Stimulated activated effector memory CD8-positive, alpha-beta T cell treated with anti-CD3 and anti-CD28 coated beads, Interleukin-12 subunit alpha, Interleukin-12 subunit beta, amount 100 ng/mL, for 72 hours (primary cell): ENCODE measurements at places on chromosomes 6 and 20.

DNA sequence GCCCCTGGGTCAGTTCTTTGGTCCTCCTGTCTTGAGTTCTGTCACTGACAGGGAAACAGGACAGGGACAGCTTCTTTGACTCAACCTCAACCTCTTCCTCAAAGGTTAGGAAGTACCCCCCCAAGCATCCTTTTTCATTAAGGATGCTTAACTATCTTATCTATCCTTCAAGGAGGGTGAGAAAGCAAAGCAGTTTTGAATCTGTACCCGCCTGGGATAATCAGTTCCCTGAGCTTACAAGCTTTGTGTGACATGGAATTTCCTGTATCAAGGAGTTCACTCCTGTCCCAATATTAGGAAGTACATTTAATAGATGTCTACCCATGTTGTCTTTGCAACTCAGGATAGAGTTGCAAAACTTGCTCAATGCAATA is 31.1 kb upstream of the PIM1 start:
- no peak for DNase-seq

GRCh38 chr20:33463332-33464101 is 20.0 kb upstream of the SNTA1 start:
- no peak for DNase-seq

GRCh38 chr20:4605166-4605565 is 116.5 kb upstream of the PRND start:
- no peak for DNase-seq

GRCh38 chr6:32113386-32114352 is 4.5 kb upstream of the TNXB start:
- DNase-seq: no peak

DNA sequence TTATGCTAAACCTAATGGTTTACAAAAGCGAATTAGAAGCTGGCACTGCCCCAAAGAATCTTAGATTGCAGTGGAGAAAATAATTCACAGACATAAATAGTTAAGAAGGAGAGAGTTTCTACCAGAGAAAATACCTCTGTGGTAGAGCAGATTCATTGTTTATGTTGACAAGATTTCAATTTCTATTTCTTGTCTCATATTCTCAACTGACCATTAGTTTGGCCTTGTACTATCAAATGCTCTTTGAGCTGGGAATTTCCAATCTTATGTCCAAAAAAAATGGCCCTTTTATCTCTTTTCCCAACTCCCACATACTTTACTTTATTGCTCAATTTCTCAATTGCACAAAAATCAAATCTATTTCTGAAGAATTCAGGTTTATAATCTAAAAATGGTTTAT is 804.1 kb upstream of the CITED2 start:
- no peak for DNase-seq

GRCh38 chr20:45732199-45732598 is 10.1 kb downstream of the SPINT4 start:
- DNase-seq: no peak

GRCh38 chr6:165692106-165692653 is 29.1 kb upstream of the PDE10A start:
- DNase-seq: no peak

DNA sequence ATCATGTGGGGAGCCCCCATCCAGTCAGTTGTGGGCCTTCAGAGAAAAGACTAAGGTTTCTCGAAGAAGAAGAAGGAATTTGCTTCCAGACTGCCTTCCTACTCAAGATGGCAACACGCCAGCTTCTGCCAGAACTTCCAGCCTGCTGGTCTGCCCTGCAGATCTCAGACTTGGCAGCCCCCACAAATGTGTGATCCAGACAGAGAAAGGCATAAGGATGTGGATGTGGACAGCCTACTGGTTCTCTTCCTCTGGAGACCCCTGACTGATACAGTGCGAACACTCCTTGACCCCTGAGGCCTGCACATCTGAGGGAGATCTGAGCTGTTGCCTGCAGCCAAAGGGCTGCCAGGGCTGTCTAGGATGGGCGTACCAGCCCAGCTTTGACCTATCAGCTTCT is 8.6 kb downstream of the GABRR1 start:
- DNase-seq: no peak

DNA sequence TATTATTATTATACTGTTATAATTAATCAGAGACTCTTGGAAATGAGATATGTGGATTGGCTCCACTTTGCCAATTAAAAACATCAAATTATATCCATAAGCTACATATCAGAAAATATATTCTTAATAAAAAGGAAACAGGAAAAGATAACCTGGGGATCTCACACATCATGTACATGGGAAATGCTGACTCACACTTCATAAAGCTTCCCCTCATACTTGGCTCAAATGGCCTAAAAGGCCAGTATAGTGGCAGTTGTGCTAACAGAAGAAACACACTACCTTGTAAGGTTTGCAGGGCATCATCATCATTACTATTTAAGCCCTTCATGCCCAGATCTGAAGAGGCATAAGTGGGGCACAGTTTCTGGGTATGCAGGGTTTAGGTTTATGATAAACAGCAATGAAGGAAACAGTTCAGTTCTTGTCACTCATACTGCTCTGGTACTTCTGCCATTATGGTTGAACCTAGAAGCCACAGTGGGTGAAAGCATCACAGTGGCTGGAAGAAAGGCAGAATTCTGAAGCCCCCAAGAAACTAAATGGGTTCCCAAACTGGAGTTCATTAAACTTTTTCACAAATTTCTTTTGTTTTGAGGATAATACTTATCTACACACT is 60.6 kb downstream of the BTBD9 start:
- DNase-seq: no peak

DNA sequence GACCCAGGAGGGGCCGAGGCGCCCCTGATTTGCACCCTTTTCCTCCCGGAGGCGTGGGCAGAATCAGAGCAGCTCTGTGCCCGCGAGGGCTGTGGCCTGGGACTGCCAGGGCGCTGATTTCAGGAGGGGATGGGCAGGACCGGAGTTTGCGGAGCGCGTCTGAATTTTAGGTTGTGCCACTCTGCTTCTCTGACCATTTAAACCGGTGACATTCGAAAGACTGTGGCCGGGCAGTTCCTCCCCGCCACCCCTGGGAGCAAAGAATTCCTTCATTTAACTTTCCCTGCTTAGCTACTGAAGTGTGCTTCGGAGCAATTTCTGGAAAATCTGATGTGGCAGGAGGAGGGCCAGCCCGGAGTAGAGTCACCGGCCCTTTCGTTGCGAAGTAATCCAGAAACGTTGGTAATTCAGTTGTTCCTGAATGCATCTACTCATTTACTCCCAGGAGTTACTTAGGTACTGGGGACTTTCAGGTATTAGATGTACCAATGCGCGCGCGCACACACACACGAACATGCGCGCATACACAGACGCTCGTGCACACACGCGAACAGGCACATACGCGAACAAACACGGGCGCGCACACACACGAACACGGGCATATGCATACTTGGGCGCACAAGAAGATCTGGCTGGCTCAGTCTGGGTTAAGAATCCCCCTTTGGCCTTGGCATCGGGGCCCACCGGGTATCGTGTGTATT is 568 bp downstream of the CCDC170 start:
- no peak for DNase-seq

- DNase-seq: no peak
Observed at GRCh38 chr20:50471231-50471630, 39.0 kb upstream of the PTPN1 start.

DNA sequence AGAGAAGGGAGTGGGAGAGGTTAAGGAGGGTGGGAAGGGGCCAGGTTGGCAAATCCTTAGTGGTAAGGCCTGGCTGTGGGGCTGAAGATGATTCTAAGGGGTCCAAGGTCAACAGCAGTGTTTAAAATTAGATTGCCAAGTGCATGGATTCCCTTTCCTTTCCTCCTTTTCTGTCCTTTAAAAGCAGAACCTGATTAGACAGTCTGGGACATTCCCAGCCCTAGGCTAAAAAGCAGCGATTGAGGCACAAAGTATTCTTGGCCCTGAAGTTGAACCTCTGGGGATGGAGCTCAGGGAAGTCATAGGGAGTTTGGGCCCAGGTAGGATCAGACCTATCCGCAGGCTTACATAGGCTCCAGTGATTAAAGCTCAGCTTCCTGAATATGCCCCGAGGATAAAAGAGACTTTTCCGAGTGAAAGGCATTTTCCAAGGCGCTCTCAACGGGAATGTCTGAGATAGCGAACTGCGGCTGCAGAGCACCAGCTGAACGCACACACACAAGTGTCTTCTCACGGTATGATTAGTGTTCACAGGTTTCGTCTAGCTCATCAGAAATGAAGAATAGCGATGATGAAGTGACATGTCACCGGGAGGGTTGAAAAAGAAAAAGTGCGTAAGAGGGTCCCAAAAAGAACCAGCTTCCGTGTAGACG is 787 bp upstream of the CARMIL1 start:
- DNase-seq: no peak

DNA sequence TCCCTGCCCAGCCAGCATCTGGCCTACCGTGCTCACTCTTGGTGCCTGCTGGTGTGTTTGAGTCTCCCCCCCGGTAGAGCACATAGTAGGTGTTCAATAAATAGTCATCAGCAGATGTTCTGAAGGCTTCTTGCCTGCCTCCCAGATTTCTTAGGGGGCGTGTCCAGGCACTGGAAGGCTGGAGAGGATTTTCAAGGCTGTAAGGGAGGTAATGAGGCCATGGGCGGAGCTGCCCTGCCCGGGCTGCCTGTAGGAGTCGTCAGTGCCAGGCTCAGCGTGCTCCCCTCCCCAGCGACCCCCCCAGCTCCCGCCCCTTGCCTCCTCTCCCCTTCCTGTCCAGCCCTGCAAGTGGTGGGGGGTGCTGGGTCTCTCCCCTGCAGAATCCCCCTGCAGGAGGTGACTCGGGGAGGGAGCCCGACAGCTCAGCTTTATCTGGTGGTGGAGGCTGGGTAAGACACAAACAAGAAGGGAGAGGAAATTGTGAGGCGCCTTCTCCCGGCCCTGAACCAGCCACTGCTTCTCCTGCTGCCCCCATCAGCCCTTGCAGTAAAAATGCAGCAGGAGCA is 55.9 kb downstream of the BCAS4 start:
- DNase-seq: no peak

- DNase-seq: peak; percentile 67
Observed at GRCh38 chr20:2693286-2694007, 867 bp downstream of the EBF4 start.

DNA sequence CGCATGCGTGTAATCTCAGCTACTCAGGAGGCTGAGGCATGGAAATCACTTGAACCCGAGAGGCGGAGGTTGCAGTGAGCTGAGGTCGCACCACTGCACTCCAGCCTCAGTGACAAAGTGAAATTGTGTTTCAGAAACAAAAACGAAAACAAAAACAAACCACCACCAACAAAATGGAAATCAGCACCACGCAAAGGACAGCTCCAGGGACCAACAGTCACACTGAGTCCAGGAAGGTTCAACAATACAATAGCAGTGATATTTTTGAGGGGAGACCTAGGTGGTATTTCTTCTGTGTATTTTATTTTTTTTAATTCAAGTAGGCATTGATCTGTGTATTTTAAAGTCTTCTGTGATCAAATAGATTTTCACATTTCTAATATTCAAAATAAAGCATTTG is 9.8 kb downstream of the HLA-F start:
- DNase-seq: peak; percentile 26

DNA sequence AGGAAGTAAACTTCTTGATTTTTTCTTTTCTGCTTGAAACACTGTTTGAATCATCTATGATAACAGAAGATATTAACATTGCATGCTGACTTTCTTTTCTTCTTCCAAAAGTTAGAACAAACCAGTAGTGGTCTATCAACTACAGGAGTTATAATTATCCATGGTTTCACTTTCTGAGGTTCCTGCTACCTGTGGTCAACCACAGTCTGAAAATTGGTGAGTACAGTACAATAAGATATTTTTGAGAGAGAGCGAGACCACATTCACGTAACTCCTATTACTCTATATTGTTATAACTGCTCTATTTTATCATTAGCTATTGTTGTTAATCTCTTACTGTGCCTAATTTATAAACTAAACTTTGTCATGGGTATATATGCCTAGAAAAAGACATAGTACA is 86.1 kb downstream of the MAP7 start:
- no peak for DNase-seq

GRCh38 chr6:143369971-143370370 is 80.5 kb downstream of the ADAT2 start:
- DNase-seq: no peak

GRCh38 chr6:31899215-31899614 is 1.7 kb upstream of the EHMT2 start:
- DNase-seq: no peak

DNA sequence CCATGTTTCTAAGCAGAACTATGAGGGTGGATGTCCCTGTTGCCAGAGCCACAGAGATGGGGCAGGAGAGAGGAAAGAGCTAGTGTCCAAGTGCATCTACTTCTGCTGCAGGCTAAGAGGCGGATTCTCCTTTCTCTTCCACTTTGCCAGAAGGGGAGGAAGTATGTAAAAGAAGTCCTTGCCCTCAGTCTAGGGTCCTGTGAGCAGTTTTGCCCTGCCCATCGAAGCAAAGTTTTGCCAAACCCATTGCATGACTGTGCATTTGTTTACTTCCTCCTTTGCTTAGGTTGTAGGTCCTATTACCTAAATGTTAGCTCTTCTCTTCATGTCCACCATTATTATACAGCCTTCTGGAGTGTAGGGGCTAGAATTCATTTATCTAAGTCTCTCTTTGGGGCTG is 106.2 kb upstream of the ARMC2 start:
- DNase-seq: no peak

DNA sequence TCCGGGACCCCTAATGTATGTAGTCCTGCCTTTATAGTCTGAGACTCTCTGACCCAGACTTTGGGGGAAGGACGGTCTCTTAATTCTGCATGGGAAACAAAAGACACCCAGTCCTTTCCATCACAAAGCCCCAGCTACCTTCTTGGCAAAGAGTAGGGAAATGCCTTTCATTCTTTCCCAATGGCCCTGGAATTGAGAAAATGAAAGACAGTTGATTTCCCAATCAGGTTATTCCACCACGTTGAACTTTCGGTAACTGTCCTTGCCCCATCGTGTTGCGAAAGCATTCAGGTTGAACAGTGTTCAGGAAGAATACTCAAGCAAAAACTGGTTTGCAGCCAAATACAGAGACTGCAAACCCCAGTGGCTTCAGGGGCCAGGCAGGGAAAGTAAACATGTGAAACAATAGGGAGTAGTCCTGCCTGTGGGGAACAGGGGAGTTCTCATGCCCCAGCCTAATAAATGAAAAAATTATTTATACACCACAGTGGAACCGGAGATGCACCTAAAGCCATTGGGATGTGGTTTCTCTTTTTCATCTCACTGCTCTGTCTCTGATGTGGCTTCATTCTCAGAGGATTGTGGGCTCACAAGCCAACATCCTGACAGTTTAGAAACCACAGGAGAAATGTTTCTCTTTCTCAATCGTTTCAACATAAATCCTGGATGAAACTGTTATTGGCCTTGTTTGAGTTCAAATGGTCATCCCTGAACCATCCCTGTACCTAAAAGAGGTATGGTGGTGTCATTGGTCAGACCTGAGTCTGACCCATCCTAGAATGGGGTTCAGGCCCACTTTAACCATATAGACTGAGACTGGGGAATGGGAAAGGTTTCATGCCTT is 44.2 kb upstream of the SLC9A8 start:
- DNase-seq: no peak

GRCh38 chr6:151018046-151018445 is 152.5 kb downstream of the MTHFD1L start:
- DNase-seq: no peak

DNA sequence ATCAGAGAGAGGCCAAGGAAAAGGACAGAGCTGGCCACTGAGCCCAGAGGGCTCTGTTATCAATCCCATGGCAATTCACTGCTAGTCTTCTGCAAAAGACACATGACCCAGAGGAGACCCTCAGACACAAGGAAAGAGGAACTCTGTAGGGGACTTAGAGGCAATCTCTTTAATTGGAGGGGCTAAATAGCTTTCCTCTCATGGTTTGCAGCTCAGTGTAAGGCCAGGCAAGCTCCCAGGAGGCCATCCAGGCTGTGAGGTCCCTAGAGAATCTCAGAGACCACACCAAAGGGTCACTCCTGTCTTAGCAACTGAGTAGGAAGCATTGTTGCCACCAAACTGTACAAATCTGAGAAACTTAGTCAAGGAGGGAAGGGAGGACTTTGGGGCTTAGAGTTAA is 10.0 kb upstream of the HLA-DOA start:
- DNase-seq: no peak
